ENCODE measurements at places on chromosomes 6 and 20. TPM values are rescaled to one million over a fixed set of nuclear protein-coding genes. Genes with fewer than 3 reads are reported as not detected.

Gene MOCS3
- total RNA-seq = 8.5 TPM

Gene DLL1
- total RNA-seq = 7.5 TPM

Gene FKBP1C
- total RNA-seq = 4.4 TPM

Gene TCFL5
- 14.1 TPM for total RNA-seq

Gene ORC3
- total RNA-seq = 19.9 TPM

Gene PPP1R10
- 19.4 TPM for total RNA-seq

Gene FOXC1
- 12.1 TPM for total RNA-seq

Gene TBXT
- total RNA-seq = not detected

Gene TRIM31
- not detected for total RNA-seq

DNA sequence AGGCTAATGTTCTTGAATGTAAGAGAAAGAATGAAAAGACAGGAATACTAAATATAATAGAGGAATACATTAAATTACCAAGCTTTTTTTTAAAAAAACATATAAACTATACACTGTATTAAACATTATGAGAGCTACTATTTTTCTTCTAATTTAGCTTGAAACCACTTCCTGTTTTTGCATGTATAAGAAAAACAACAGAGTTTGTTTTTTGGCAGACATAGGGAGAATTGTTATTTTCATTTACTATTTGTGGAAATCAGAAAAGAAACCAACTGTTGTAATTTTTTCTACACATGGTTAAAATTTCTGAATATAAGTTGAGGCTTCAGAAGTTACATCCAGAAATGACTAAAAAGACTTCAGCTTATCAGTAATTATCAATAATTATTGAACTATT is 991.8 kb upstream of the GJE1 start:
- no peak for DNase-seq

DNA sequence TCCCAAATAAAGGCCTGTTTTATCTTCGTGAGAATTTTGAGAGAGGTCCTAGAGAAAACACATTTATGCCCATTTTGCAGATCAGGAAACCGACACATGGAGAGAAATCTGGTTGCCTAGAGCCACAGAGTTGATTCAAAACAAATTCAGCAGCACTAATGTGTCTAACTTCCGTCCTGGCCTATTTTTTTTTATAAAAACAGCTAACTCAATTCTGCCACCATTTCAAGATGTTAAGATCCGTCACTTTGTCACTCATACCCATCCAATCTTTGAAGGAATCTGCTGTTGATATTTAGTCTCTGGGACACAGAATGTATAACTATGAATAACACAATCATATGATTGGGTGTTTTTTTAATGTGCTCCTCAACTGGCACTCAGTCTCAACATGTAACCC is 611.1 kb upstream of the ARID1B start:
- DNase-seq = peak; percentile 37

GRCh38 chr6:14108571-14109410 is 8.8 kb upstream of the CD83 start:
- DNase-seq = no peak

DNA sequence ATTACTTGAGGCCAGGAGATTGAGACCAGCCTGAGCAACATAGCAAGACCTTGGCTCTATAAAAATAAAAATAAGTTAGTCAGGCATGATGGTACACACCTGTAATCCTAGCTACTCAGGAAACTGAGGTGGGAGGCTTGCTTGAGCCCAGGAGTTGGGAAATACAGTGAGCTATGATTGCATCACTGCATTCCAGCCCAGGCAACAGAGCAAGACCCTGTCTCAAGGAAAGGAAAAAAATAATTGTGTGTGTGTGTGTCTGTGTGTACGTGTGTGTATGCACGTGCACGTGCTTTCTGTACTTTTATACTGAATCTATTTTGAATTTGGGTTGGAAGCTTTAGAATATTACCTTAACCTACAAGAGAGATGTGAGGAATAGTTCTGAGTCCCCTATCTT is 58.9 kb downstream of the KIZ start:
- DNase-seq = no peak

- DNase-seq = peak; percentile 64
Observed at GRCh38 chr20:23167431-23167830, 81.3 kb upstream of the CD93 start.

DNA sequence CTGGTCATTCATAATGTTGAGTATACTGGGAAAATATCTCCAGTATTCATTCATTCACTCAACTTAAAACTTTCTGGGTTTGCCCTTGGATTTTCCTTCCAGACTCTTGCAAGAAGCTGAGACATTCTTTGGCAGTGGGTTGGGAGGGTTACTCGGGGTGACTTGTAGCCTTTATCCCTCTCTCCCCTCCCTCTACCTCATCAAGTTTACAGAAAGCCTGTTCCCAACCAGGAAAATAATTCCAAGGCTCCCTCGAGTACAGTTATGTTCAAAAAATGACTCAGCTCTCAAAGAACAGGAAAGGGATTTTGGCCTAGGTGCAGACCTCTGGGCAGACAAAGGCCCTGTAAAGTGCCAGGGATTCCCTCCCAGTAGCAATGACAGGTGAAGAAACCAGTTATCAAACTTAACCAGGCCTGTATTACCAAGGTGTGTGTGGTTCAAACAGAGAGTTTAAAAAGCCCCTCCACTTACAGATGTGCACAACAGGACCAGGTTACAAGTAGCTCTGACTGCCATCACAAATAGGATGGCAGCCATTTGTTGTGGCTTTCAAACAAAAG is 22.2 kb downstream of the FKBP1A start:
- DNase-seq = no peak

GRCh38 chr6:40579101-40579500 is 8.1 kb downstream of the LRFN2 start:
- DNase-seq = no peak

- DNase-seq = no peak
Observed at GRCh38 chr6:134254118-134254517, 63.8 kb downstream of the SGK1 start.

DNA sequence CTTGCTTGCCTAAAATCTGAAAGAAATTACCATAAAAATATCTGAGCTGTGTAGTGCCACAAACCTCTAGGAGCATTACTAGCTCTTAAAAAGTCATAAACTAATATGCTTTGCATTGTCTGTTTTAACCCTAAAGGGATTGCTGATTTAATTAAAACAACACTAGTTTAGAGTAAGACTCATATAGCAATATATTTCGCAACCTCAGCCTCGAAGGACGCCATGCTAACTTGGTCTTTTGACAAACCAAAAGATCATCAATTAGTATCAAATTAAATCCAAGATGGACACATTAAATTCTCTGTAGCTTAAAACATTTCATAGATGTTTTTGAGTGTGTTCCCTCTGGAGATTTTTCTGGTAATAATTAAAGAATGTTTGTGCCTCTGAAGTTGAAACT is 74.8 kb upstream of the KCNQ5 start:
- DNase-seq = no peak

- no peak for DNase-seq
Observed at GRCh38 chr6:20415712-20416454, 14.2 kb downstream of the E2F3 start.
